Stimulated activated CD4-positive, alpha-beta T cell treated with anti-CD3 and anti-CD28 coated beads, Interleukin-1b, Interleukin-23, amount 100 ng/mL, for 1 hour (primary cell): ENCODE measurements at places on chromosomes 3 and 15.

GRCh38 chr3:9430733-9431132 is 33.3 kb downstream of the SETD5 start:
- DNase-seq = no peak

- no peak for DNase-seq
Measured at GRCh38 chr3:51710631-51711351, 3.9 kb downstream of the GRM2 start.

DNA sequence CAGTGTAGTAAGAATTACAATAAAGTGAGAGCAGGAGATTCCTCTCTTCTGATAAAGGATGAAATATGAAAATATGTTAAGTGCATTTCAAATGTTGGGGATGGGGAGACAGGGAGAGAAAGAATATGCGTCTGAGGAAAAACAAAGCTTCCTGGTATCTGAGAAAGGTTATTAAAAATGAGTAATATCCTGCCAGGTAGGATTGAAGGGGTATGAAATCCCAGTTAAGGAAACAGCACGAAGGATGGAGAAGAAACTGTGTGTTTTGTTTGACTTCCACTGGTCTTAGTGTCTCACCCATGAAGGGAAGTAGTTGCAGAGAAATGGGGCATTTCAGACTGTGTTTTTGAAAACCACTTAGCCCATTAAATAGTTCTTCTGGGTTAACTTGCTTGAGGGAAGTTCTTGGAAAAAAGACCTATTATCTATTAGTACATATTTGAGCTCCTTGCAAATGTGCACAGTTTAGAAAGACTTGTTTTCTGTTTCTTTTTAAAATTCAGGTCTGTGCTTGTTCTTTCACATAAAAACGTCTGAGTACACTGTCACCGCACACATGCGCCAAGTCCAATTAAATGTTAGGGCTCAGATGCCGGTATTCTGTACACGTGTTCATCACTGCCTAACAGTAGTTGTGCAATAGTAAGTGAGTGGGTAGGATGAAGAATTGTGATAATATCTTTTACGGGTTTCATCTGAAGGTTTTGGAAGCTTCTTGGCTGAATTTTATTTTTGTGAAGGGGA is 196.1 kb upstream of the P2RY1 start:
- no peak for DNase-seq

DNA sequence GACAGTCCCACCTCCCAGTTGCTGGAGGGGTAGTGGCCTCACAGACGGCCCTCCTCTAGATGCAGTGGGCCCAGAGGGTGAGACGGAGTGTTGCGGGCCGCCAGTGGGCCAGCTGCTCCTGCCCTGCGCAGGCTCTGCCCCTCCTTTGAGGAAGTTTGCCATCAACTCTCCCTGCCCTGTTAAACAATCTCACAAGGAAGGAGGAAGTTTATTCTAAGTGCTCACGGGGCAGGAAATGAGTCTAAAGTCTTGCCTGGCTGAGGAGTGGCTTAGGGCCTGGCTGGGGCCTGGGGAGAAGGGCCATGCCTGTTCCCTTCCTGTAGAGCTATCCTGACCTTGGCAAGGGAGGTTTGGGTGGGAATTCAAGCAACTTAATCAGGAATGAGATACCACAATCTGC is at the start of gene FAM3D:
Gene FAM3D (minus strand): TSS at position 92 of the 400 bp plus-strand sequence. CDS start 11,211 bp downstream, outside the sequence.
- DNase-seq = no peak

DNA sequence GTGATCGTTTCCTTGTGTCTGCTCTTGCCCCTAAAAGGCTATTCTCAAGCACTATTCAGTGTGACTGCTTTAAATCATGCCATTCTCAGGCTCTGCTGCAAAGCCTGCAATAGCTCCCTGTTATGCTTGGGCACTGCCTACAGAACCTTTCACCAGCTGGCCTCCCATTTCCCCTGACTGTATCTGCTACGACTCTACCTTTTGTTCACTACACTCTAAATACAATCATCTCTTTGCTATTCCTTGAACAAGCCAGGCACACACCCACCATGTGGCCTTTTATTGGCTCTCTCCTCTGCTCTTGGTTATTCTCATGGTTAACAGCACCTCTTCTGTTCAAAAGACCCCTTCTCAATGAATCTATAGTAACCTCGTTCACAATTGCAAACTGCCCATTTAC is 29.6 kb upstream of the FNDC3B start:
- no peak for DNase-seq

DNA sequence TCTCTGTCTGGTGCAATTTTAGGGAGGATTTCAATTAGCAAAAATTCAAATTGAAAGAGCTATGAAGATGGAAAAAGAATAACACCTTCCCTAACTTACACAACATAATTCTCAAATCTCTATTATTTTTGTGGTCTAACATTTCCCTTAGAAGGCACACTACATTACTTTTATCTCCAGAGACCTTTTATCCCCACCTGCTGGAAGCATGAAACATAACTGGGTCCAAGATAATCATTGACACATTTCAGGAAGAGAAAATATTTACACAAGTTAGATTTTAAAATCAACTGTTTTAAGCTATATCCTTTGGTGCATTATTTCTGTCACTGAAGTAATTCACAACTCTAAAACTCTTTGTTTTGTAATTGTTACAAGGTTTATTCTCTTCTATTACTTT is 779.5 kb downstream of the ROBO1 start:
- DNase-seq = no peak

- DNase-seq = no peak
Measured at GRCh38 chr15:93649691-93650235, 560.8 kb upstream of the RGMA start.
